Astrocyte of the spinal cord (primary cell): ENCODE measurements at places on chromosomes 12 and 14.

DNA sequence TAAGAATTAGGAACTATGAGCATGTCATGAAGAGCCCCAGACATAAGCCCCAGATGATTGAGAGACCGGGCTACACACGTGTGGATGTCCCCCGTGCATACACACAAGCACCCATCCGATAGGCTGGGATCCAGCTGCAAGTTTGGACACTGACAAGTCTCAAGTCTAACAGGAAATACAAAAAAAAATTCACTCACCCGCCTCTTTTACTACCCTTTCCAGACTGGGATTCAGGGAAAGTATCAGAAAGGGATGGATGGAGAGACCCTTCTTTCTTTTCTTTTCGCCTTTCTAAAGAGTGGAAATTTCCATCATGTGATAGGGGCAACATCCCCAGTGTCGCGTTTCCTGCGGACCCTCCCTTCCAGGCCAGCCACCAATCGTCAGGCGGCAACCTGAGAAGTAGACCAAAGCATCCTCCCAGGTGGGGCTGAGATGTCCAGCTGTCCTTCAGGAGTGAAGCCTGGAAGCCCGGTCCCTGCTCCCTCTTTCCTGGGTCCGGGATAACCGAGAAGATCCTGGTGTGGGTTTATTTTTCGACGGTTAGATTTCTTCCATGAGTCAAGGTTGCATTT, 6.4 kb upstream of the SLC38A4 start:
- DNase-seq, result no peak

DNA sequence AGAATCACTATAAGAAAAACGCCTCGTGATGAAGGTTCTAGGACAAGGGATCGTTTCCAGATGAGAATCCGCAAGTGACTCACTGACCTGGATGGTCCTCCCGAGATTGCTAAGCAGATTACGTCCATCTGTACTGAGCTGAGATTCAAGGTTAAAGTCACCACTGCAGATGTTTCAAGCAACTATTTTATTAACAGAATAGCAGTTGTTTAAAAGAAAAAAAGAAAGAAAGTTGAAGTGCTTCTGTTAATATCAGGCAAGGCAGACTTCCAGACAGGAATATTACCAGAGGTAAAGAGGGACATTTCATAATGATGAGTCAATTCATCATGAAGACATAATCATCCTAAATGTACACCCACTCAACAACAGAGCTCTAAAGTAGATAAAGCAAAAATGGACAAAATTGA, 17.9 kb downstream of the PXN start:
- DNase-seq, result peak; percentile 48

DNA sequence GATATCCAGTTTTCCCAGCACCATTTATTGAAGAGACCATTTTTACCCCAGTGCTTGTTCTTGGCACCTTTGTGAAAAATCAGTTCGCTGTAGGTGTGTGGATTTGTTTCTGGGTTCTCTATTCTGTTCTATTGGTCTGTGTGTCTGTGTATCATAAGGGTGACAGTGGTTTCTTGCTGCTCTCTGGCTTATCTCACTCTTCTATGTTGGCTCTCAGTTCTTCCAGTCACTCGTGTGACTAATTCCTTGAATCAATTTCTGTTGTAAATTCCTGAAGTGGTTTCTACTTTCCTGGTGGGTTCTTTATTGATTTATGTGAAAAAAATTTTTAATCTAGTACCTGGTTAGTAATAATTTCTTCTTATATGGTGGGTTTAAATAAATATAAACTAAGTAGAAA, 58.3 kb downstream of the OTOGL start:
- peak; percentile 8 for DNase-seq

GRCh38 chr12:22529281-22530060, 14.9 kb downstream of the C2CD5 start:
- DNase-seq, result peak; percentile 39

DNA sequence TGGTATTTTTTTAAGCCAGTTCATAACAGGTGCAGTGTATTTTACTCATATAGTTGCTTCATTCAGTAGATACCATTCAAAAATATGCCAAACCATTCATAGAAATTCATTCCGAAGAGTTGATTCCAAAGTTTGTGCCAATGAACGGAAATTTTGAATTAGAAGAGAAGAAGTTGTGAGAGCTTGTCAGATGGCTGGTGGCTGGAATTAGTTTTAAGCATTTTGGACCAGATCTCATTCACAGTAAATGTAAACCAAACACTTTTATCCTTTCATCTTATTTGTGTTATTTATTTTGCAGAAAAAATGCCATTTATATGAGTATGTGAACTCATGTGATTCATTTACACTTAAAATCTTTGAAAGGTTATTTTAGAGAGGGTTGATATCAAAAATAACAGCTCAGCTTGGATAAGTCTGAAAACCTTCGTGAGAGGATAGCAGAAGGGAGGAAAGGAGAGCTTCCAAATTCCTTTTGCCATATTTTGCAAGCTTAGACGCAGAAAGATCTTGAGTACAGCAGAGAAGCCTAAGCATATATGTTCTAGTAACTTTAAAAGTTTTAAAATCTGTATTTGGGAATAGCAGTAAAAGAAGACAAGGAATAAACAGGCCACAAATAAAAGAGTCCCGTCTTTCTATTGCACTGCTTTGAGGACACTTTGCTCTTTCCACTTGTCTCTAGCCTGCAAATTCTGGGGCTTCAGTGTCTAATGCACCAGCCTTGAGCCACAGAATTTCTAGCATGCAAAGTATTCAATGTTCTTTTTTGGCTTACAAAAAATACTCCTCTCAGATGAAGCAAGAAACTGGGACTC, 253.6 kb upstream of the FLRT2 start:
- DNase-seq, result no peak

DNA sequence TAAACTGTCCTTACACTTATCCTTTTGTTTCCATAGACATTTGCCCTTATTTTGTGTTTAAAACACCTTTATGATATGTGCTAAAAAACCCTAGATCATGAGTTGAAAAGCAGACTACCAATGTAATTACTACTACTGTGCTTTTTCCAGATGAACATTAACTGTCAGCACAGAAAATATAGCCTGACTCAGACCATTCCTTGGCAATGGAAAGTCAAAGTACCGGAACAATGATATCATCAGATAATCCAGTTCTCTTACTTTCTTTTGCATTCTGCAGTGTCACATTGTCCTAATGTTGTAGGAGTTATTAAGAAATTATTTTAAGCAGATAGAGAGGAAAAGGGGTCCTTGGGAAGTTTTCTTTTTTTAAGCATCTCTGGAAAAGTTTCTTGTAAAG, 1189.0 kb upstream of the FLRT2 start:
- peak; percentile 36 for DNase-seq

GRCh38 chr12:70828351-70828750, 92.2 kb downstream of the PTPRR start:
- DNase-seq, result peak; percentile 66

GRCh38 chr12:2637371-2637770, 157.4 kb upstream of the FKBP4 start:
- no peak for DNase-seq

DNA sequence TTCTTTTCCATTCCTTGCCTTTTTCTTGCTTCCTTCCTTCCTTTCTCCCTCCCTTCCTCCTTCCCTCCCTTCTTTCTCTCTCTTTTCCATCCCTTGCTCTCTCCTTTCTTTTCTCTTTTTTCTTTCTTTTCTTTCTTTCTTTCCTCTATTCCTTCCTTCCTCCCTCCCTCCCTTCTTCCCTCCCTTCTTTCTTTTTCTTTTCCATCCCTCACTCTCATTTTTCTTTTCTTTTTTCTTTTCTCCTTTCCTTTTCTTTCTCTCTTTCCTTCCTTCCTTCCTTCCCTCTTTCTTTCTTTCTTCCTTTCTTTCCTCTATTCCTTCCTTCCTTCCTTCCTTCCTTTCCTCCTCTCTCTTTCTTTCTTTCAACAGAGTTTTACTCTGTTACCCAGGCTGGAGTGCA, 35.1 kb upstream of the PPP4R3A start:
- DNase-seq, result no peak

DNA sequence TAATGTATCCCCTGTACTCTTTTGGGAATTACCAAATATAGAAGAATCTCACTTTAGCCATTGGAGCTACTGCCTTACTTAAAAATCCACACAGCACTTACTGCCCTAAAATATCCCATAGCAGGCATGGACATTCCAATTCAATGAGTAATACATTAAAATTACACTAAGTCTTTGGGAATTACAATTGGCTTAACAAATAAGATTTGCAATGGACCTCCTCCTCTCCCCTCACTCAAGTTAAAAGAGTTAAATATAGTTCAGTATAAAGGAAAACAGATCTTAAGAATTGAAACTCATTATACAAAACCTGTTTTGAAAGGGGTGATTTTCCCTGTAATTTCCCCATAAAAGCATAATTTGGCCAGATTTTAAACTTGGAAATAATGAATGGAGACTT, 477.1 kb downstream of the SLC16A7 start:
- DNase-seq, result peak; percentile 54
